Ammon's horn (tissue), 1 donor: ENCODE measurements at places on chromosomes 1 and 21.

DNA sequence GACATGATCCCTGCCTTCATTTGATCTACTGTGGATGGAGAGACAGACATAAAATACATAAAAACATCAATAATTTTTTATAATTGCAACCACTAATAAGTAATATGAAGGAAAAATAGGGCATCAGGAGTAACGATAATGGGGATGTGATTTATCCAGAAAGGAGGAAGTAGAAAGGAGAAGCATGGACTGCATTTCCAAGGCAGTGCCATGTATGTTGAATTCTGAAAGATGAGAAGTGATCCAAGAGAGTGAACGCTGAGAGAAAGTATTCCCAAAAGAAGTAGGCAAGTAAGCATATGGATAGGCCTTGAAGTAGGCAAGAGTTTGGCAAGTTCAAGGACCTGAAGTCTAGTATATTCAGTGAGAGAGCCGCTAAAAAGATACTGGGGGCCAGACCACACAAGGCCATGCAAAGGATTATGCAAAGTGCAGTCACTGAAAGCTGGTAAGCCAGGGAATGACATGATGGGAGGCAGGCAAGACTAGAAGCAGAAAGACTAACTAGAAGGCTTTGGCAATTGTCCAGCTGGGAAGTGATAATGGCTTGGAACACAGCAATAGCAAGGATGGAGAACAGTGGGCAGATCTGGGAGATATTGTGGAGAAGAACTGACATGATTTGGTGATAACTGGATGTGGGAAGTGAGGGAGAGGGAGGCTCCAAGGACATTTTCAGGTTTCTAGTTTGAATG lies 85.9 kb downstream of the TM2D1 start:
- DNase-seq, result no peak

- DNase-seq, result no peak
Measured at GRCh38 chr1:164695956-164696665, 137.1 kb downstream of the PBX1 start.

- DNase-seq, result no peak
Measured at GRCh38 chr1:147565189-147565980, 24.1 kb downstream of the BCL9 start.

DNA sequence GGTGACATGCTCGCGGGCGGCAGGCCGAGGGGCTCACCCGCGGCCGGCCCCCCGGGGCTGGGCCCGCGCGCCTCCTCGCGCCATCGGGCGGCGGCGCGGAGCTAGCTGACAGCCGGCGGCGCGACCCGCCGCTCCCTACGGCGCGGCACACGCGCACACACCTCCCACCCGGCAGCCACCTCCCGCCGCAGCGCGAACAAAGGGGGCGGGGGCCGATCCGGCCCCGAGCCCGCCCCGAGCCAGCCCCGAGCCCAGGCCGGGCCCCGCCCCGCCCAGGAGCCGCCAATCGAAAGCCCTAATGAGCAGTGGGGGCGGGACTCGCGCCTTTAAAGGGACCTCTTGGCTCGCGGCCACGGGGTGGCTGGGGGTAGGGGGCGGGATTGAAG lies at the start of gene KIF21B:
Gene KIF21B, minus strand, starts transcription at position 198 of the 386 bp plus-strand sequence. CDS start 331 bp downstream, outside the sequence.
- peak; percentile 88 for DNase-seq

DNA sequence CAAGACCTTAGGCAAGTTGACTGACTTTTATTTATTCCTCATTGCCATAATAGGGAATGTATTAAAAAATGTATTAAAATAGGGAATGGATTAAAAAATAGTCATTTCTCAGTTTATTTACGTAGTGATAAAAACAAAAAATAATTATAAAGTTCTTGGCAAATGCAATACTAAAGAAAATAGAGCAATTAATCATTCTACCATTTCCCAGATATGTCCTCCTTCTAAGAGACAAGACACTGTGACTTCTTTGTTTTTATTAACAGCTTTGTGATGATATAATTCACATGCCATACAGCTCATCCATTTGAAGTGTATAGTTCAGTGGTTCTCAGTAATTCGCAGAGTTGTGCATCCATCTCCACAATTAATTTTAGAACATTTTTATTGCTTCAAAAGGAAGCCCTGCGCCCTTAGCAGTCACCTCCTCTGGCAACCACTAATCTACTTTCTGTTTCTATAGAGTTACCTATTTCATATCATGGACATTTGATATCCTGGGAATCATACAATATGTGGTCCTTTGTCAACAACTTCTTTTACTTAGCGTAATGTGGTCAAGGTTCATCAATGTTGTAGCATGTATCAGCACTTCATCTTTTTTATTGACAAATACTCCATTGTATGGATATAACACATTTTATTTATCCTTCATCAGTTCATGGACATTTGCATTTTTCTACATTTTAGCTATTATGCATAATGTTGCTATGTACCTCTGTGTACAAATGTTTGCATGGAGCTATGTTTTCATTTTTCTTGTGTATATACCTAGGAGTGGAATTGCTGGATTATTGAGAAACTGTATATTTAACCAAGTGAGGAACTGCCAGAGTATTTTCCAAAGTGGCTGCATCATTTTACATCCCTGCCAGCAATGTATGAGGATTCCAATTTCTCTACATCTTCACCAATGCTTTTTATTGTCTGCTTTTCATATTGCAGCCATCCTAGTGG lies 5.6 kb downstream of the TBX19 start:
- DNase-seq, result no peak

DNA sequence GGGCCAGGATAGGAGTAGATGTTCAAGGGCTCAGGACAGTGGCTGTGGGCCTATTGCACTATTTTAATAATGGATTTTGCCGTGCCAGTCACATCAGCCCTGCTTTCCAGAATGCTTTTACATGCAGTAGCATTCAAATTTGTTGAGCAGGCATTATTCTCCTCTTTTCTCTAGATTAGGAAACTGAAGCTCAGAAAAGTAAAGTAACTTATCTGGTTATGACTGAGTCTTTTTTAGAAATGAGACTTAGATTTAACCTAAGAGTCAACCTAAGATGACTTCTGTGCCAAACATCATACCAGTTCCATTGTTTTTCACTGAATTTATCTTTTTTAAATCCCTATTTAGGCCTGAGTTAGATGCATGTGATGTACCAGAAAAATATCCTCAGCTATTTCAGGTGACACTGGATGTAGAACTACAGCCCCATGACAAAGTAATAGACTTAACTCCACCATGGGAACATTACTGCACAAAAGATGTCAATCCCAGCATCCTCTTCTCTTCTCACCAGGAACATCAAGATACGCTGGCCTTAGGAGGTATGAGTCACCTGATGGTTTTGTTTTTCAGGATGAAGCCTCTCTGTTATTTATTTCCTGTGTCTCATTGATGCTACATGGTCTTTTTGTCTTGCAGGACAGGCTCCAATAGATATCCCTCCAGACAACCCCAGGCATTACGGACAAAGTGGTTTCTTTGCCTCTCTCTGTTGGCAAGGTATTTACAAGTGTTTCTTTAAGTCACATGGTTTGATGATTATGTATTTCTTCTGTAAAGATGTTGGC lies 31.4 kb upstream of the LEPR start:
- DNase-seq, result no peak

- no peak for DNase-seq
Measured at GRCh38 chr1:153350321-153350957, 1.8 kb upstream of the PGLYRP4 start.

GRCh38 chr1:175221557-175222175 lies 29.1 kb upstream of the KIAA0040 start:
- no peak for DNase-seq
